ENCODE measurements at places on chromosomes 2 and 18. TPM values are rescaled to one million over a fixed set of nuclear protein-coding genes. Genes with fewer than 3 reads are reported as not detected.

The LIMS2 gene
- 4.1 TPM for total RNA-seq

The SERPINB13 gene
- total RNA-seq, result not detected

The SH3BP4 gene
- 27.8 TPM for total RNA-seq

The FOXD4L1 gene
- 0.58 TPM for total RNA-seq

The FTCDNL1 gene
- 1.8 TPM for total RNA-seq

The LRP2 gene
- not detected for total RNA-seq

The POTEI gene
- total RNA-seq, result not detected

The KCNF1 gene
- total RNA-seq, result 24.5 TPM

The CNRIP1 gene
- total RNA-seq, result 3.2 TPM

The MBD5 gene
- total RNA-seq, result 3.5 TPM

The DSG1 gene
- total RNA-seq, result not detected

The REG1B gene
- total RNA-seq, result not detected

The CHRNG gene
- not detected for total RNA-seq
